ENCODE measurements at places on chromosomes 3 and 15. TPM values are rescaled to one million over a fixed set of nuclear protein-coding genes. Genes with fewer than 3 reads are reported as not detected.

IQCF5 gene
- total RNA-seq = not detected

CFAP161 gene
- total RNA-seq = under 0.01 TPM

KIF15 gene
- total RNA-seq = 10.7 TPM

GRAMD1C gene
- 1.8 TPM for total RNA-seq

MYO5A gene
- 82.5 TPM for total RNA-seq

CMTM8 gene
- total RNA-seq = 0.98 TPM

TBC1D21 gene
- total RNA-seq = not detected

IL16 gene
- 1.6 TPM for total RNA-seq

MUC20 gene
- 1.1 TPM for total RNA-seq

P2RY12 gene
- 0.37 TPM for total RNA-seq

SELENOK gene
- 13.1 TPM for total RNA-seq

GPR15 gene
- not detected for total RNA-seq

ZBTB47 gene
- 26.5 TPM for total RNA-seq

CPA3 gene
- total RNA-seq = not detected

SLC30A4 gene
- total RNA-seq = 5.9 TPM

TCAIM gene
- 26.1 TPM for total RNA-seq

FGD5 gene
- total RNA-seq = 5.3 TPM

SAXO2 gene
- total RNA-seq = 1.8 TPM

VWA5B2 gene
- total RNA-seq = not detected

C3orf22 gene
- not detected for total RNA-seq

CLDN16 gene
- not detected for total RNA-seq

SLC24A5 gene
- not detected for total RNA-seq

IMPG2 gene
- 0.20 TPM for total RNA-seq

CCNB2 gene
- total RNA-seq = 42.2 TPM

Measured in subcutaneous preadipocyte (primary cell).